ENCODE measurements at places on chromosomes 16 and 17. TPM values are rescaled to one million over a fixed set of nuclear protein-coding genes. Genes with fewer than 3 reads are reported as not detected.

FBXO39 gene
- total RNA-seq: not detected

- peak; percentile 38 for DNase-seq
Measured at GRCh38 chr17:82519971-82520903, 705 bp downstream of the FOXK2 start.

DNA sequence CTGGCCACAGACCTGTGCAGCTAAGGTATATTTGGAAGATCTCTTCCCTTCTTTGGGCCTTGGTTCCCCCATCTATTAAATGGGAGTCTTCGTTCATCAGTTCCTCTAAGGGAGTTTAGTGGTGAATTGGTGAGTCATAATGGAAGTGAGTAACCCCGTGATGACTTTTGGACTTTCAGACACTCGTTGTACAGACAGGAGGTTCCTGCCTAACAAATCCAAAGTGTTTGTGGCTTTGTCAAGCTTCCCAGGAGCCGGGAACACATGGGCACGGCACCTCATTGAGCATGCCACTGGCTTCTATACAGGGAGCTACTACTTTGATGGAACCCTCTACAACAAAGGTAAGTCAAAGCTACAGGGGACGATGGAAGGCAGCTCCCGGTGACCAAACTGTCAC is 40.4 kb downstream of the WSCD1 start:
- no peak for DNase-seq

GRCh38 chr16:80015566-80015965 is 415.0 kb upstream of the MAF start:
- DNase-seq: no peak

MEFV gene
- 1.6 TPM for total RNA-seq

DNA sequence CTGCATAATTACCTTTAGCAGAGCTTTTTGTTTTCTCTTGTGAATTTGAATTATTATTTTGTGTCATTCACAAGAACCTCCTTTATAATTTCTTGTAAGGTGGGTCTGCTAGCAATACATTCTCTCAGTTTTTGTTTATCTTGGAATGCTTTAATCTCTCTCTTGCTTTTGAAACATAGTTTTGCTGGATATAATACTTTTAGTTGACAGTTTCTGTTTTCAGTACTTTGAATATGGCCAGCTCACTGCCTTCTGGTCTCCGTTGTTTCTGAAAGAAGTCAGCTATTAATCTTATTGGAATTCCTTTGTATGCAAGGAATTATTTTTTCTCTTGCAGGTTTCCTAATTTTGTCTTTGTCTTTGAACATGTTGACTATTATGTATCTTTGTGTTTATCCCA is 167.0 kb downstream of the MAP2K4 start:
- no peak for DNase-seq

TAOK2 gene
- total RNA-seq: 37.2 TPM

- DNase-seq: no peak
Measured at GRCh38 chr16:17166095-17166494, 304.7 kb downstream of the XYLT1 start.

DCAF7 gene
- total RNA-seq: 48.6 TPM

DNA sequence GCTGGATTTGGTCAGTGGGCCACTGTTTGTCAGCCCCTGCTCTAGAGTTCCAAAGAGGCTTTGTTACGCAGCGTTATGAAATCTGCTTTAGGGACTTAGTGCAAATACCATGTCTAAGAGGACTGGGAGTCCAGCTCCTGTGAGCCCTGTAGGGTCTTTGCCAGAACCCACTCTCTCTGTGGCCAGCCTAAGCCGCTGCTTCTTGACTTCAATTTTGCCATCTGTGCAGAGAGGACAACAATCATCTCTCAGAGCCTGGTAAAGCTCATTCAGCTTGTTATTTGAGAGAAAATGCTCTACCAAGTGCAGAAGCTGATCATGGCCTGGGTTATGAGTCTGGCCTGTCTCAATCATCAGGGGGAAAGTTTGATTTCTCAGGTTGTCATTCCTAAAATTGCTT is 17.9 kb downstream of the CA10 start:
- no peak for DNase-seq

DNA sequence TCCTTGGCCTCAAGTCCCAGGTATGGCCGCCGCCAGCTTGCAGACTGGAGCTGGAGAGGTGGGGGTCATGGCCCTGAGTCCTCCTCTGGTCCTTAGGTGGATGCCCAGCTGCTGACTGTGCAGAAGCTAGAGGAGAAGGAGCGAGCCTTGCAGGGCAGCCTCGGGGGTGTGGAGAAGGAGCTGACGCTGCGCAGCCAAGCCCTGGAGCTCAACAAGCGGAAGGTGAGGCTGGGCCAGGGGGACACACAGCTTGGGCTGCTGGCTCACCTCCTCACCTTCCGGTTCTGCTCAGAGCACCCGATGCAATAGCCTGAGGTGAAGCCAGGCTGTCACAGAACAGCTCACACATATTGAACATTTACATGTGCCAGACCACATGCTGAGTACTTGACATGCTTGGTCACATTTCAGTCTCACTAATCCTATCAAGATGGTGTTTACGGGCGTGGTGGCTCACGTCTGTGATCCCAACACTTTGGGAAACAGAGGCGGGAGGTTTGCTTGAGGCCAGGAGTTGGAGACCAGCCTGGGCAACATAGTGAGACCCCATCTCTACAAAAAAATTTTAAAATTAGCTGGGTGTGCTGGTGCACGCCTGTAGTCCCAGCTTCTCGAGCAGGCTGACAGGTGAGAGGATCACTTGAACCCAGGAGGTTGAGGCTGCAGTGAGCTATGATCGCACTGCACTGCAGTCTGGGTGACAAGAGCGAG is 7.4 kb downstream of the RNF40 start:
- no peak for DNase-seq

GRCh38 chr16:74480150-74481029 is 59.1 kb upstream of the CLEC18B start:
- peak; percentile 46 for DNase-seq

DNA sequence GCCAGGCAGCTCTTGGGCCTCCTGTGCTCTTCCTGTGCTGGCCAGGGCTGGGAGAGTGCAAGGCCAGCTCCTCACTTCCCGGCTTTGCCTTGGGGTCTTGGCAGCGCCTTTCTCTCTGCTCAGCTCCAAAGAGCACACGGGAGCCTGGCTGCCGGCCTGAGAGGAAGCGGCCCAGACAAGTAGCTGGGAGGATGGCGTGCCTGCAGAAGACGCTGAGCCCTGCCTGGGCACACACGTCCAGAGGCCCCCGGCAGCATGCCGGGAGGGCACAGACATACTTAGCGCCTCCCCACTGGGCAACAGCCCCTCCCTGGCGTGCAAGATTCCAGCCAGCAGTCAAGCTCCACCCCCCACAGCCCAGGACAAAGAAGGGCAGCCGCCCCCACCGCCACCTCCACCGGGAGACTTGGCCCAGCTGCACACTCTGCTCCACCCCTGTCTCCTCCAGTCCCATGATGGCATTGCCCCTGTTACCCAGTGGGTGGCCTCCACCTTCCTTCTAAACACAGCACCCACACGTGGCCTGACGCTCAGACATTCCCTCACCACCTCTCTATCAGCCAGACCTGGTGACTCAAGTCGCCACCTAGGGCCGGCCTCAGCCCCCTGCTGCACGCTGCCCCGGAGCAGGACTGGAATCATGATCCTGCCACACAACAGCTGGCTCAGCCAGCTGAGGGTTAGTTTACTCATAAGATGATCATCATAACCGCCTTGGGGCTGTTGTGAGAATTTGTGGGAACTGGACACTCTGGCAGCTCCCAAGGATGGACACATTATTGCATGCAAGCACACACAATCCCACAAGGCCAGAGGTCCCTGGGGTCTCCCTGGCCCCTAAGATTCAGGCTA is 12.4 kb downstream of the SGCA start:
- DNase-seq: peak; percentile 90

PRDM7 gene
- not detected for total RNA-seq

SOX15 gene
- total RNA-seq: 5.8 TPM

DNA sequence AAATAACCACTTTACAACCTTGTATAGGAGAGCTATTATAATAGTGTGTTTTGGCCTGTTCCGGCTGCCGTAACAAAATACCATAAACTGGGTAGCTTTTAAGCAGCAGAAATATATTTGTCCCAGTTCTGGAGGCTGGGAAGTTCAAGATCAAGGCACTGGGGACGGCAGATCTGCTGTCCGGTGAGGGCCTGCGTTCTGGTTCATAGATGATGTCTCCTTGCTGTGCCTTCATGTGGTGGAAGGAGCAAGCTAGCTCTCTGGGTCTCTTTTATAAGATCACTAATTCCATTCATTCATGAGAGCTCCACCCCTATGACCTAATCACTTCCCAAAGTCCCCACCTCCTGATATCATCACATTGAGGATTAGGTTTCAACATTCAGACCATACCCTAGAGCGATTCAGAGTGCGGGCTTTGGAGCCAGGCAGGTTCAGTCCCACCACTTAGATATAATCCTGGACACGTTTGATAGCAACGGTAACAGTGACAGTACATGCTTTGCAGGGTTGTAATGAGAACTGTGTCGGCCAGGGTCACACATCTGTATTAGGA is 76.2 kb upstream of the ZFHX3 start:
- no peak for DNase-seq

CIITA gene
- 8.0 TPM for total RNA-seq

GRCh38 chr17:73067075-73067474 is 25.4 kb downstream of the SLC39A11 start:
- no peak for DNase-seq

SLC52A1 gene
- total RNA-seq: not detected

DNA sequence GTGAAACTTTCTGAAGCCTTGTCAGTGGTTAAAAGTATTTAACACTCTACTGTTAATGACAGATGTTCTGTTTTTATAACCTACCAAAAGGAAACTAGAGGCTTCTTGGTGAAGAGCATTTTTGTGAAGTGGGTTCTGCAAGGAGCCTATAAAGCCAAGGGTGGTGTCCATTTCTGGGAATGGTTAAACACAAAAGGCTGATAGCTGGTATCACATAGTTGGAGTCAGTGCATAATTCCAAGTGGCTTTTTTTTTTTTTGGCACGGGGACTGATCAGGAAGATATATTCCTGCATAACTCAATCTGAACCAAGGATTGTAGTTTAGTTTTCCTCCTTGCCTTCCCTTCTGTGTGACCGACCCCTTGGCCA is 27.6 kb upstream of the KPNB1 start:
- DNase-seq: no peak

ACAP1 gene
- 26.4 TPM for total RNA-seq

GRCh38 chr16:71916397-71916920 is 21.1 kb downstream of the IST1 start:
- DNase-seq: no peak

TBX6 gene
- total RNA-seq: 0.88 TPM

NUPR1 gene
- 63.7 TPM for total RNA-seq

- peak; percentile 23 for DNase-seq
Measured at GRCh38 chr17:1083451-1084187, 86.7 kb downstream of the TIMM22 start.

DNA sequence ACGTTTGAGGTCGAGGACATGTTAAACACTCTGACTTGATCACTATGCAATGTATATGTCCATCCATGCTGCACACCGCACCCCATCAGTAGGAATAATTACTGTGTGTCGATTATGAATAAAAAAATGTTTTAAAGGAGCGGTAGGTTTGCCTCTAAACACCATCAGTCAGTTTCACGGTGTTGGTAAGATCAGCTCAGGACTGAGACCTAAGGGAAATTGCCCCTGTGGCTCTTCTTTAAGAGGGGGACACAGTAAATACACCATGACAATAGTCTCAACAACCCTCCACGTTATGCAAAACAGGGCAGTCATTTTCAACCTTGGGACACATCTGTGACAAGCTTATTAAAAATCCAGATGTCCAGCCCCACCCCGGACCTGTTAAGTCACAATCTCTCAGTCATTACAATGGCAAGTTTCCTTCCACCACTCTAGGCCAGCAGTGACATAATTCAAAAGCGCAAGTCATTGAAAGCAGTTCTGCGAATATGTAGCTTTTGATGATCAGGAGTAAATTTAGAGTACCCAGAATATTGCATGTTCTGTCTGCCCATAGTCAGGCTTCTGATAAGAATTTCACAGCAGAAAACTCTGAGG is 1.2 kb downstream of the ATMIN start:
- DNase-seq: no peak

KRTAP9-2 gene
- total RNA-seq: not detected

DNA sequence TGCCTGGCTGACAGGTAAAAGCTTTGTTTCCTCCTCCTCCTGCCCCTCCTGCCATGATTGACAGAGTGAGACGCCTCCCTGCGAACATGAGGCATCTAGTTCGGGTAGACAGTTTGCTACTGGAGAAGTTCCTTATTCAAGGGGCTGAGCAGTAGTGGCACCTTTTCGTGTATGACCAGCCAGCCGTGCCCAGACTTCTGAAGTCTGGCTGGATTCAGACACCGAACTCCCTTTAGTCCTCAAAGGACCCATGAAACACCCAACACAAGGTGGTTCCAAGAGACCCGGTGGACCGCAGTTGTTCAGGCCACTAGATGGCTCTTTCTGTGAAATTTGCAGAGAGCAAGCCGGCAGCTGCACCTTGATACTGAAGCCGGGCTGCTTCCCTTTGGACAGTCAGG is 192.8 kb downstream of the XYLT1 start:
- DNase-seq: peak; percentile 24

DNA sequence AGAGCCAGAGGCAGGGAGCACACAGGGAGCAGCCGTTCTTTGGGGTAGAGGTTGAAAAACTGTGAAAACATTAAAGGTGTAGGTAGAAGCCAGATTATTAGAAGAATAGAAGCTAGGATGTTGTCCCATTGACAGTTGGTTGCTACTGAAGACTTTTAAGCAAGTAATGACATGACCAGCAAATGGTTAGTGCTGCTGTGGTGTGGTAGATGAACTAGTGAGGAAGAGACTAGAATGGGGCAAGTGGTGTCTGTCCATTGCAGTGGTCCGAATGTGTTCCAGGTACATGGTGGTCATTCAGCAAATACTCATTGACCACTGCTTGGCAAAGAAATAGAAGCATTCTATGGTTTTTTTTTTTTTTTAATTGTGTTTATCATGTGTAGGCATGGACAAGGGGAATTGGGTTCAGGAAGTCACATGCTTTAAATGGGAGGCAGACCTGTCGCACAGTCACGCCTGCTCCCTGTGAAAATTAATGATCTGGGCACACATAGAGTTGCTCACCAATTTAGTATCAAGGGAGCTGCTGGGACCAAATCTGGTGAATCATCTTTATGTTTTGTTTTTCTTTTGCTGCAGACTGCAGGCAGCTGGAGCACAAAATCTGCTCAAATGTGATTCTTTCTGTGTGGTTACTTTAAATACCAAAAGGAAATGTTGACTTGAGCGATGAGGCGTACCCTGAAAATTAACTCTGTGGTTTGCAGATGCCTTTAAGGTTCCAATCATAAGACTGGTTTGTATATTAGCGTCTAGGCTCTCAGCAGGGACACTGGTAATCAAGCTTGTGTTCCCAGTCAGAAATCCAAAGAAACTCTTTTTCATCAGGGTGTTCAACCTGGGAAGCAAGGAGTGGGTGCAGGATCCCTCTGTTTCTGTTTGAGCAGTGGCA is 30.7 kb downstream of the YPEL2 start:
- no peak for DNase-seq

DNA sequence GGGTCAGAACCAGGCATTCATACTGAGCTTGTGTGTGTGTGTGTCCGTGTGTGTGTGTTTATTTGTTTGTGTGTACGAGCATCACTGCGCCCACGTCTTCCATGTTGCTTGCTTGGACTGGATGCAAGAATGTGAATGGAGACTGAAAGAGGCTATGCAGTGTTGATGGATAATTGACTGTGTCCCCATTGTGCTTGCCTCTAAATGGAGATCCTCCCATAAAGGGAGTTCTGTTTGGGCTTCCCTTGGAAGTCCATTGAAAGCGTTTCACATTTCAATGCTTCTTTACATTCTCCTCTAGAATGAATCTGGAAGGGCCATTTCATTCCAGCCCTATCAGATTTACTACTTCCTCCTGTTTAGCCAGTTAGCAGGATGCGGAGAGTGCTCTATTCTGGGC is 124.0 kb downstream of the GP2 start:
- DNase-seq: no peak

Measured in right cardiac atrium (tissue), 5 donors.